Cardiac muscle cell (in vitro differentiated cells and primary cell): ENCODE measurements at places on chromosomes 2 and 18. TPM values are rescaled to one million over a fixed set of nuclear protein-coding genes. Genes with fewer than 3 reads are reported as not detected.

- DNase-seq = peak; percentile 91
Observed at GRCh38 chr2:106575955-106576354, 88.8 kb downstream of the CD8B2 start.

CD8B2 gene
- total RNA-seq = not detected in 2 replicates

DNA sequence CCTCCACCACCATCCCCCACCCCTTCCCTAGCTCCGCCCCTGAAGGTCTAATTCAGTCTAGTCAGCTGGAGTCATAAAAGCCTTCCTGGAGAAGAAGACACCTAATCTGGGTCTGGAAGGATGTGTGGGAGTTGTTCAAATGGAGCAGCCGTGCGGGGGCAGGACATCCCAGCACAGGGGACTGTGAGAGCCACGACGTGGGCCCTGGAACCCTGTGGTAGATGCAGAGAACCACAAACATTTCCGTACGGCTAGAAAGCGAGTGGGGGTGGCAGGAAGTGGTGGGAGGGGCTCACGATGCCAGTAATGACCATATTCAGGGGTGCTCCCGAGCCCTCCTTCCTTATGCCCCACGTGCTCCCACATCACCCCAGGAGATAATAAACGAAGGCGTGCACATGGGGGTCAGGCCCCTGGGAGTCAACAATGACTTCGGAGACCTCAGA, 20.9 kb upstream of the COL6A3 start:
- peak; percentile 92 for DNase-seq

HOXD11 gene
- not detected in 2 replicates for total RNA-seq

DNA sequence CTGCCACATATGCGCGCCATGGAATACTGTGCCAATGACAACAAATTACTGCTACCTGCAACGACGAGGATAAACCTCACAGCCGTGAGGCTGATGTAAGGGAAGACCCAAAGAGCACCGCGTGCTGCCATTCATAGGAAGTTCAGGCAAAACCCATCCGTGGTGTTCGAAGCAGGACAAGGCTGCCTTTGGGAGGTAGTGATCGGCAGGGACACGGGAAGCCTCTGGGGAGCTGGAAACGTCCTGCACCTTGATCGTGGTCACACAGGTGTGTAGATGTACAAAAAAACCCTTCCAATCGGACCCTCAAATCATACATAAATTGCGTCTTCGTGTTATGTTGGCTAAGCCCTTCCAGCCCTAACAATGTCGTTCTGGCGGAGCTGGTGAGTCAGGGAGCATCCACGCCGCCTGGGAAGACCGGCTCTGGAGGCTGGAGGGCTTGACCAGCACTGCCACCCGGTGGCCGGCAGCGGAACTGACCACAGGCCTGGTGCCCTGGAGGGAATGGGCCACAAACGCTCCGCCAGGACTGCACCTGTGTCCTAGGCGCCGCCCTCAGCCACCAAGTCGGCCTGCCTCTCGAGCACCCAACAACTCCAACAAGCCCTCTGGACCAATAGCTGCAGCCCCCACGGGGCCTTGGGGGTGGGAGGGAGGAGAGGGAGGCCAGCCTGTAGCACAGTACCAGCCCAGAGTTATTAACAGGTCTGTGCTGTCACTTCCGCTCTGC, 4.1 kb upstream of the NEURL3 start:
- DNase-seq = peak; percentile 91

DNA sequence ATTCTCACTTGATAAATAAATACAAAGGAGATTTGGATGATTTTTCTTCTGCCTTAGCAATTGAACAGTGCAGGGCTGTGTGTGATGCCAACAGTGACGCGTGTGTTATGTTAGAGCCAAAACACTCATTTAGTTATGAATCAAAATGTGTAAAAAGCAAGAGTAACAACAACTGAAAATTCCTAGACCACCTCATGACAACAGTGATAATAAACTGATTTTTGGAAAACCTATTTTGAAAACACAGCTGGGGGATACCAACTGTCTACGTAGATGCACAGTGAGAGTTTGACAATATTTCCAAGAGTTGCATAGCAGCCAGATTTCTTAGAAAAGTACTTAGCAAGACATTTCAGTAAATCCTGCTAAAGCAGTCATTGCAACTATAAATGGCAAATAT, 323.9 kb downstream of the GALR1 start:
- no peak for DNase-seq

- no peak for DNase-seq
Observed at GRCh38 chr2:17228461-17228860, 289.8 kb downstream of the RAD51AP2 start.

DNA sequence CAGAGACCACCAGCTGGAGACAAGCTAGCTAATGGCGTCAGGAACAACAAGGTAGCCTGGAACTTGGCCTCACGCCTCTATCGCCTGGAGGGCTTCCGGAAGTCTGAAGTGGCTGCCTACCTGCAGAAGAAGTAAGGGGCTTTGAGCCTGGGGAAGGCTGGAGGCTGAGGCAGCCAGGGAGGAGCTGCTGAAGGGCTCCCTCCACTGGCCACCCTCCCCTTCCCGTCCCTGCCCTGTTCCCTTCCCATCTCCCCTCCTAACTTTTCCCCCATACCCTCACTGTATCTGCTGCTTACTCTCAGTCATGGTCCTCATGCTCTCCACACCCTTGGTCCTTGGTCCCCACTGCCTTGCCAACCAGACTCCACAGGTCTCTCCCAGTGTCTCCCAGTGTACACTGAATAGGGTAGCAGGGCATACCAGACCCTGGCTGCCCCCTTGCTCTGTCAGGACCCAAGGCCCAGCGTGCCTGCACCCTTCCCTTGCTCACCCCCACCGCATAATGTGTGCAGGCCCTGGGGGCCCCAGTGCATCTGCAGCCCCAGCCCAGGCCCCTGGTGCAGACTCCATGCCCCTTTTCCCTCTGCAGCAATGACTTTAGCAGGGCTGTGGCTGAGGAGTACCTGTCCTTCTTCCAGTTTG, 18.8 kb downstream of the PSD4 start:
- no peak for DNase-seq
